ENCODE measurements at places on chromosomes 2 and 18.

GRCh38 chr2:118669654-118670053 lies 177.8 kb downstream of the EN1 start:
- DNase-seq: no peak

DNA sequence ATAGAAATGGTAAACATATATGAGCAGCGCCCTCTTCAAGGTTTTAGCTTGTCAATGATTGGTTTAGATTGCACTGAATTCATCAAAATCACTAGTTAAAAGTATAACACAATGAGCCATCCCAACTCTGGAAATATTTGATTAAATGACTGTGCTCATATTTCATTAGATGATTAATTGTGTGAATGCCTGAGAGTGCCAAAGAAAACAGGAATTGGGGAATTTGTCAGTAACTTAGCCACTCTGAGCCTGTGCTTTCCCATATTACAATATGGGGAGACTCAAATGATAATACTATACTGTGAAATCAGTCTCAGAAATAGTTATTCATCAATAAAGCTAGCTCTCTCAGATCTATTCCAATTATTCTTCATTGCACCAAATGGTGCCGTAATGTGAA lies 2087.6 kb upstream of the CELF4 start:
- DNase-seq: no peak

DNA sequence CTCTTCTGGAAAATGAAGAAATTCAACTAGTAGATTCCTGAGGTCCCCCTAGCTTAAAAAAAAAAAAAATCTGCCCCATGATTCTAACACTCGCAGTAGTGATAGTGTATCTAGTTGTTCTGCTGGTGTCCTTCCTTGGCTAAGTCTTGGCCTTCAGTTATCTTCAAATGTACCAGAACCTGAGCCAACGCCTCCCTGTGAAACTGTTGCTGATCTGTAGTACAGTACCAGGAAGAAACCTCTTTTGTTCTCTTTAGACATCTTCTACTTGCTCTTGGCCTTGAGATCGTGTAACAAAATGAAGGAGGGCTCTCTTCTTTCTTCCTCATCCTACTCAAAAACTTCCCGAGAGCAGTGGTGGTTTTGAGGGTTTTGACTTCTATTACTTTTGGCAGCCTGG lies 31.0 kb downstream of the PLEK start:
- DNase-seq: no peak

- DNase-seq: no peak
Measured at GRCh38 chr18:31049189-31049588, 6.6 kb upstream of the DSC3 start.
